ENCODE measurements at places on chromosomes 6 and 20.

DNA sequence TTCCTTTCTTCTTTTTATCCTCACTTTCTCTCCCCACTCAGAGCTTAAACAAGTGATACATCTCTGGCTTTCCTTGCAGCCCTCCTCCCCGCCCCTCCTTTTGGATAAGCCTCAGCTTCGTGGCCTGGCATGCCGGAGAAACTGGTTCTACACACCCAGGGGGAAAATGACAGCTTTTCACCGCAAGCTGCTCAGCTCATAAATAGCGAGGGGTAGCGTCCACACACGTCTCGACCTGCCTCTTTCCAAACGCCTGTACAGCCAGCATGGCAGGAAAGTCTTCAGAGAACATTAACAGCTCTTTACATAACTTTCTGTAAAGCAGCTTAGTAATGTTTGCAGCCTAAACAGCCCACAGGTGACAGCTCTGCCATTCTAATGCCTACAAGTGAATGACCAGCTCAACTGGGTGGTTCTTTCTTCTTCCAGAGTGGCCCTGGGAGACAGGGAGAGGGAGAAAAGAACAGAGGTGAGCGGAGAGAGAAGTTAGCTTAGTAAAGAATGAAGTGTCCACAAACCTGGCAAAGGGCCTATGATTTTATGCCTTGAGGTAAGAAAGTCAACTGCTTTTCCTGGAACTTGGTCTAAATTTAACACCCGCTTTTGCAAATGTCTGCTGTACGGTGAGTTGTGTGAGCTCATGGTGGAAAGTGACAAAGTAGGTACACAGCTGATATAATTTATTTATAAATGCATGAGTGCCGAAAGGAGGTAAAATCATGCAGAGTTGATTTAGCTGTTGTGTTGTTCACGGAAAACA, 251.5 kb downstream of the TFAP2A start:
- DNase-seq = no peak

DNA sequence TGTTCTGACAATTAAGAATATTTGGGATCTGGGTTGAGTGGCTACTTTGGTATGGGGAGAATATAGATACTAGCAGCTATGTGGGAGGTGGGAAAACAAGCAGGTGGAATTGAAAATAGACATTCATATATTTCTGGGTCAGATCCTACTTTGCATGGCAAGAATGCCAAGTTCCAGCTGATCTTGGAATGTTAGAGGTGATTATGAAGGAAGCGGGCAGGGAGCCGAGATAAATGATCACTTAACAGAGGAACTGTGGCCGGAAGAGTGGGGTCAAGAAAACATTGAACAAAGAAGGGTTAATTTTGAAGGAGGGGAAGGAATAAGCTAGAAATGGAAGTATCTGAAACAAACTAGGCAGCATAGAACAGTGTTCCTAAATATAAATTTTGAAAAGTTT, 15.4 kb downstream of the PLCB1 start:
- no peak for DNase-seq

DNA sequence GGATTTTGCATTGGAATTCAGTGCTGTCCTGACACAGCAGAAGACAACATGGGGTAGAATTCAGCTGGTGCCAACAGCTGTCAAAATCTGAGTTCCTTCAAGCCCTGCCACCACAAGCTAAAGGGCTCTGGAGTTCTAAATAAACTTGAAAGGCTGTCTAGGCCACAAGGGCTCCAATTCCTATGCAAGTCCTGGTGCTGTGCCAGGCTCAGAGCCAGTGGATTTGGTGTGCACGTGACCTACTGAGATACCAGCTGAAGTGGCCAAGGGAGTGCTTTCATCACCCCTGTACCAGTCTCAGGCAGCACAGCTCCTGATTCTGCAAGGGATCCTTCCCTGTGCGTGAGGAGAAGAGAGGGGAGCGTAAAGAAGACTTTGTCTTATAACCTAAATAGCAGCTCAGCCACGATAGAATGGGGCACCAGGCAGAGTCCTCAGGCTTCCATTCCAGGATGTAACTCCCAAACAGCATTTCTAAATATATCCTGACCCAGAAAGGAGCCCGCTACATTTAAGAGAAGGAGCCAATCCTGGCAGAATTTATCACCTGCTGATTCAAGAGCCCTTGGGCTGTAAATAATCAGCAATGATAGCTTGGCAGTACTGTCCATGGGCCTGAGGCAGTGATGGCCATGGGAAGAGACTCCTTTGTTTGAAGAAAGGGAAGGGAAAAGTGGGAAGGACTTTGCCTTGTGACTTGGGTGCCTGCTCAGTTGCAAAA, 881.2 kb upstream of the EPHA7 start:
- DNase-seq = no peak

DNA sequence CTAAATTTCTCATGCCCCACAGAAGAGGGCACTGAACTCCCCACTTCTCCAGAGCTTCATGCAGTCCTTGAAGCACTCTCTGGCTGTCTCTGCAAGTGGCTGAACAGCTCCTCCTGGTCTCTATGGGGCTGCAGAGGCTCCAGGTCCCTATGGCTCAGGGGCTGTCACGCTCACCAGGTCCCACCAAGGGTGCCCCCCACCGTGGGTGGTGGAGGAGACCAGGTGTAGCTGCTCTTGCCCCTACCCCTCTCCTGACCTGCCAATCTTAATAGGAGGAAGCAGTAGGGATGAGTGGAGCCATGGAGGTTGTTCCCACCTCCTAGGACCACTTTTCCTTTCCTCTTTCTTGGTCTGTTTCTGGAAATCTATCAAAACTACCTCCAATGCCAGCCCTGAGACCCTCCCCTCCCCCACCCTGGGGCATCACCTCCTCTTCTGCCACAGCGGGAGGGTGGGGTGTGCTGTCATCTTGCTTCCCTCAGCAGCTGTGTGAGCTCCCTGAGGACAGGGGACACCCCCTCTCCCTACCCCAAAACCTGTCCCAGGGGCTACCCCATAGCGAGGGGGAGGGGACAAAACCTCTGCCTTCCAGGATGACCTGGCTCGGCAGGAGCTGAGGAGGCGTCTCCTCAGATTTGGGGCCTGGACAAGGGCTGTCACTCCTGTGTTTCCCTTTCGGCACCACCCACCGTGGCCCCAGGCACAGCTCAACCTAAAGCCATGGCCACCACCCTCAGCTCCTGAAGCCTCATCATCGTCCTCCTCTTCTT, 12.0 kb upstream of the RAET1E start:
- no peak for DNase-seq
